ENCODE measurements at places on chromosomes 1 and 21.
A peak's percentile ranks its signal among the peaks of the same experiment; 100 is the strongest.

- DNase-seq, result no peak
Observed at GRCh38 chr1:1614954-1615255, 395 bp upstream of the MIB2 start.

GRCh38 chr1:43293176-43293575 is 7.6 kb upstream of the TIE1 start:
- DNase-seq, result no peak

- DNase-seq, result no peak
Observed at GRCh38 chr21:30561957-30562356, 843 bp upstream of the KRTAP19-7 start.

DNA sequence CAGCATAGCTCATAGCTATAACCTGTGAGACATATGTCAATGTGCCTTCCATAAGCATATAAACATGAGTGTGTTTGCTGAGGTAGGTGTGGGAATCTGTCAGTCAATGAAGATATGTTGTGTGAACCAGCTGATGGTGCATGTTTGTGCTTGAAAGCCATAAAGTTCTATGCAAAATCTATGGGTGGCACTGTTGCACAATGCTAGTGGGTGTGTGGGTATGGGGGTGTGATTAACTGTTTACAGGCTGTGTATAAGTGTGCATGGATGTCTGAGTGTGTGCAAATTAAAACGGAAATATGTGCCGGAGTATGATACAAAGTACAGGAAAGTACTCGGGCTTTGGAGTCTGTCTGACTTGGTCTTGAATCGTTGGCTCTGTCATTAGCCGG is 1.0 kb upstream of the ATP2B4 start:
- DNase-seq, result peak; percentile 62

DNA sequence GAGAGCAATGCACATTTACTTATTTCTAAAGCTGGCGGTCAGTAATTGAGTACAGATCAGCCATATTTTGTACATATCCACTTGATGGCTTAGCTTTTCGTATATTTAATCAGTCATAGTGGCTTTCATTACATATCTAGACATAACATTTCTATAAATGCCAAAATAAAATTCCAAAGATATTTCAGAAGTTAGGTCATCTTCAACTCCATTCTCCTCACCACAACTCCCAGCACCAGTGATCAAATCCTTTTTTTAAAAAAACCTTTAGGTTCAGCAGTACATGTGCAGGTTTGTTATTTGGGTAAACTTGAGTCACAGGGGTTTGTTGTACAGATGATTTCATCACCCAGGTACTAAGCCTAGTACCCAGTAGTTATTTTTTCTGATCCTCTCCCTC is 53.9 kb upstream of the GNG4 start:
- DNase-seq, result no peak

GRCh38 chr1:180027949-180028445 is 73.4 kb downstream of the CEP350 start:
- DNase-seq, result no peak

DNA sequence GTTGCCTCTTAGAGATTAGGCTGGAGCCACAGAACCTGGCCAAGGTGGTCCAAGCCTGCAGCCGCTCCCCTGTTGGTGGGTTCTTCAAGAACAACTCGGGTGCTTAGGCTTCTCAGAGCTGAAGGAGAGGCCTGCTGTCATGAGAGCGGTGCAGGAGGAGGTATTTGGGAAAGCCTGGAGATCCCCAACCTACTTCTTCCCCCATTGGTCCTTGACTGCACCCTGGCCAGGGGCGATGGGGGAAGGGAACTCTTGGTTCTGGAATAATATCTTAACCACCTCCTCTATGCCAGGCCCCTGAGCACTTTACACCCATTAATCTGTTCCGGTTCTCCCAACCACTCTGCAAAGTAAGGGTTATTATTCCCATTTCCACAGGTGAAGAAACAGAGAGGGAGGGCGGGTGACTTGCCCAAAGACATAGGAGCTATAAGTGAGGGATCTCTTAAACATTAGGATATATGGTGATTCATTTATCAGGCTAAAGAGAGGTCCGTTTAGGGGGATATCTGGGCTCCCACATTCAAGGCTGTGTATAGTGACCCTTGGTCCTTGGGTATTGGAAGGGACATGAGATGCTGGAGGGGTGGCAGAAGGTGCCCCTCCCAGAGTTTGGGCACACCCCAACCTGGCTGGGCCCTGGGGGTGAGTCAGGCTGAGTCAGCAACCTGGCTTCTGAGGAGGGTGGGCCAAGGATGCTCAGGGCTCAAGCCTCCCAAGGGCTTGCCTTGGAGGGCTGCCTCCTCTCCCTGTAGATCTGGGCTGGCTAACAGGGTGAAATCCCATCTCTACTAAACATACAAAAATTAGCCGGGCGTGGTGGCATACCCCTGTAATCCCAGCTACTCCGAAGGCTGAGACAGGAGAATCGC is 5.2 kb downstream of the TRNP1 start:
- no peak for DNase-seq

DNA sequence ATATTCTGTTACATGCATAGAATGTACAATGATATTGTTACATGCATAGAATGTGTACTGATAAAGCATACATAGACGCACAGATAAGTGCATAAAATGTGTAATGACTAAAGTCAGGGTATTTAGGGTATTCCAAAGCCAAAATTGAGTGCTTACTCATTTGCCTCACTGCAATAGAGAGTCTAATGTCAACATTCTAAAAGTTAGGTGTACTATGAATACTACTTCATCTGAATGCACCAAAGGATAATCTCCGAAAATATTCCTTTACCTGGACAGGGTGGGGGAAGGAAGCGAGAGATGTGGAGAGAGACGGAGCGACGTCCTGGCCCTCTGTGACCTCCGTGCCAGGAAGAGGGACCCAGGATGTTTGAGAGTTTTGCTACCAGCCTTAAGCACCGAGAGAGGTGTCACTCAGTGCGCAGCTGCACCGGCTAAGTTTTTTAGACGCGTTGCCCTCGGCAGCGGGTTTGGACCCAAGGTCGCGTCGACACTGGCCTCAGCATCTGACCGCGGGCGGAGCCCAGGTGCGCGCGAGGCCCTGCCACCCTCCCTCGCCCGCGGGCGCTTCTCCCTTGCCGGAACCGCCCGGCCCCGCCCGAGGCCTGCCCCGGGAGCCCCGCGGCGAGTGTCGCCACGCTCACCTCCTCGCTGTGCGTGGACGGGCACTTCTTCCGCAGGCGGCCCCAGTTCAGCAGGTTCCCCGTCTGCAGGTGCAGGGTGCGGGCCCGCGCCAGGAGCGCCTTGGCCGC is 660 bp downstream of the GCLM start:
- peak; percentile 71 for DNase-seq

DNA sequence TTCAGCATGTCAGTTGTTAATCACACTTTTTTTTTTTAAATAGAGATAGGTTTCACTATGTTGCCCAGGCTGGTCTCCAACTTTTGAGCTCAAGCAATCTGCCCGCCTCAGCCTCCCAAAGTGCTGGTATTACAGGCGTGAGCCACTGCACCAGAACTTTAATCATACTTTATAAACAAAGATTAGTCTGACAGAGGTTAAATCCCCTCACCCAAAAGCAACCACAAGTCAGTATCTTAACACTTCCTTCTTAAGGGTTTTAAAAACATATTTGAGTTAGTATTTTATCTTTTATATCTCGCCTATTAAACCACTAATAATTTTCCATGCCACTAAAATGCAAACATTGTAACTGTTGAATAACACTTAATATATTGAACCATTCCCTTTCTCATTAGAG is 70.2 kb downstream of the COP1 start:
- no peak for DNase-seq

GRCh38 chr1:67566803-67567377 is 118.1 kb upstream of the GADD45A start:
- no peak for DNase-seq

GRCh38 chr1:178867670-178868069 is 3.2 kb downstream of the ANGPTL1 start:
- DNase-seq, result no peak

DNA sequence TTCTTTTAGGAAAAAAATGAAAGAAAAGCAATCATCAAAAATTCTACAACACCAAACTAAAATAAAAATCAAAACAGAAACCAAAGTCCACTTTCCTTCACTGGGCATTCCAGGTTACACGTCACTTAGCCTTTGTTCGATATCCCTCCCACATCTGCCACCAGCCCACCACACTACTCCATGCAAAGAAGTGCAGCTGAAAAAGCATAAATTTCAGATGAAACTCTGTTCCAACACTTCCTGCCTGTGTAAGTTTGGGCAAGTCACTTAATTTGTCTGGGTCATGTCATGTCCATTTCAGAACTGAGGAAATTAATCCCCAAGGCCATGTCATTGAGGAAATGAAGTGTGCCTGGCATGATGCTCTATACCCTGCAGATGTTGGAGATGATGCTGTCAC is 354.3 kb upstream of the USP24 start:
- DNase-seq, result no peak

GRCh38 chr1:203349773-203350524 is 973 bp downstream of the FMOD start:
- no peak for DNase-seq

DNA sequence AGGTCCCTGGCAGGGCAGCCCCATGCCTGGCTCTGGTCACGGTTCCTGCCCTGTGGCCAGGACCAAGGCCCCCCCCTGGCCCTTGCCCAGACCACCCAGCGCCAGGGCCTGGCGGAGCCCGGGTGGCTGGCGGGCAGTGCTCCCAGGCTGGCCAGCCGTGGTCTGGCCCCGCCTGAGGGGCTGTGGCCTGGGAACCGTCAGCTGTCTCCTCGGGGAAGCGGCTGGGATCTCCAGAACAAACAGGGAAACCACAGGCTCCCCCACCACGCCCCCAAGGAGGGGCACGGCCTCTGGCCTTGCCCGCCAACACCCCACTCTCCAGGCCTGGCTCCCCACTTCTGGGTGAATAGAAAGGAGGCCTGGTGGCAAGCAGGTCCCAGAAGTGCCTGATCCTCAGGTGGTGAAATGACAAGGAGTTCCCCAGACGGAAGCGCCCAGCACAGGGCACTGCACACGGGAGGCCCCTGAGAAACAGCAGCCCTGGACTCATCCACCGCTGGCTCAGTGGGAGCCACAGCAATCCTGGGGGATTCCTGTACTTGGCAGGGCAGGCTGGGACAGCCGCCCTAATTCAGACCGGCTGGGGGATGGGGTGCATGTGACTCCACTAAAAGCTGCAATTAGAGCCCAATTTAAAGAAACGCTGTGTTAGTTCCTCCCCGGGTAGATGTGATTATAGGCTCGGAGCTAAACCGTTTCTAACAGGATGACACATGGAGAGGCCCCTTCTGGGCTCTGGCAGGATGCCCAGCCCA is 78.9 kb downstream of the RAP1GAP start:
- no peak for DNase-seq

GRCh38 chr1:54745274-54745673 is 19.0 kb downstream of the PARS2 start:
- DNase-seq, result no peak

GRCh38 chr1:26285366-26286063 is 5.6 kb downstream of the SH3BGRL3 start:
- peak; percentile 78 for DNase-seq

DNA sequence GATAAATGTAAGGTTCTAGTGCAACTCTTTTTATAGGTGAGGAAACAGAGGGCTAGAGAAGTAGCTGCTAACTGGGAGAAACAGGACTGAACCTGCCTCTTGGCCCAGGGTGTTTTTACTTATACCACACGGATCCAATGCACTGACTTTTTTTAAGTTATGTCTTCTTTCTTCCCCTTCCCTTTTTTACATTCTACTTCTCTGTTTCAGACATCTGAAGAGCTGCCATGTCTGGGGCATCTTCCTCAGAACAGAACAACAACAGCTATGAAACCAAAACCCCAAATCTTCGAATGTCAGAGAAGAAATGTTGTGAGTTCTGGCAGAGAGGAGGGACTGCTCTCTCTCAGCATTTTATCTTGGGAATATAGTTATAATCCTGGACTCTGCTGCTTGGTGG is 1.4 kb downstream of the PFKFB2 start:
- DNase-seq, result peak; percentile 36

DNA sequence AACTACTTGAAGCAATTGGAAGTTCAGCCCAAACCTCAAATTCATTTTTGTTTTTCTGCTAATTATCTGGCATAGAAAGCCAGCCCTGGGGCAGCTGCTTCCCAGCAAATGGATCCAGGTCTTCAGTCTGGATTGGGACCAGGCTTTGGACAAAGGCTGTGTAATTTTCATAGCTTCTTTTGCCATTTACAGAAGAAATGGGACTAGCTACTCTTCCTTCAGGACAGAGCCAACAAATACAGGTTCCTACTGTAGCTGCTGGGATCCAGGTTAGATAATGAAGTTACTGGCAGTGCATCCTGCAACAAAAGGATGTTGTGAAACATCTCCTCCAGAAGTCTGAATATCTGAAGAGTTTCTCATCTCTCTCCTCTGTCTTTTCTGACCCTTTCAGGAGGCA is 171.5 kb upstream of the CAMK1G start:
- DNase-seq, result no peak

DNA sequence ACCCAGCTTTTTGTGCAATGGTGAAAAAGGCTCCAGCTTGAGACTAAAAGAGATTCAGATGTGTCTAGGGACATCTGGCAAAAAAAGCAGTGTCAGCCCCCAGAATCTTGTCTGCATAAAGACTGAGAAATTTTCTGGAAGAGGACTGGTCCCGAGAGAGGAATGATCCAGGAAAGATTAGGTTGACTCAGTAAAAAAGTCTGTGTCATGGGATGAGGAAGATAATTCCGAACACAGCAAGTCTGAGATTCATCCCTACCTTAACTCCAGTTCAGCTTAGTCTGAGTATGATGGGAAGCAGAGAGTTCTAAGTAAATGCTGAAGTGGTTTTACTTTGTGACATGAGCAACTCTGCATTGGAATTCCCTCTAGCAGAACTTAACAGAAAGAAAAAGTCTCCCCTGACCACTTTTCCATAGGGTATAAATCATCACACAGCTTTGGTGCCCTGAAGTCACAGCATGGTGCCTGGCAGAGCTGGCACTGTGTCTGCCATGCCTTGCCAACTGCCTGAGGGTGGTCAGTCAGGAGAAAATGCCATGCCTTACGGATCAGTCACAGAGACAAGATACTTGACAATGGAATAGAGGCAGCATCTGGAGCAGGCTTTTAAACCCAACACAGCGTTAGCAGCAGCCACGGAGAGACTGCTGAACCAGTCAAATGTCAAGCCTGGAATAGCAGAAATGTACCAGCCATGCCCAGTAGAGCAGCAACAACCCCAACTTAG is 153.4 kb downstream of the ZC3H11B start:
- DNase-seq, result no peak

DNA sequence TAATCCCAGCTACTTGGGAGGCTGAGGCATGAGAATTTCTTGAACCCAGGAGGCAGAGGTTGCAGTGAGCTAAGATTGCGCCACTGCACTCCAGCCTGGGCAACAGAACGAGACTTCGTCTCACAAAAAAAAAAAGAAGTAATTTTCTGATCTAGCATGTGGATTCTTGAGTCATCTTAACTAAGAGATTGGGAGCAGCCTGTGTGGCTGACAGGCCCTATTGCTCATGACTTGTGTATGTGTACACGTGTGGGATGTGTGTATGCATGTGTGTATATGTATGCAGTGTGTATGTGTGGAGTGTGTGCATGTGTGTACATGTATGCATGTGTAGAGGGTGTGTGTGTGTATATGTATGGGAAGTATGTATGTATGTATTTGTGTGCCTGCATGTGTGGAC is 29.5 kb downstream of the DOP1B start:
- DNase-seq, result no peak

GRCh38 chr1:29689372-29690030 is 453.2 kb downstream of the PTPRU start:
- no peak for DNase-seq

- DNase-seq, result no peak
Observed at GRCh38 chr21:37392441-37392840, 25.9 kb downstream of the DYRK1A start.

GRCh38 chr1:101198842-101199636 is 37.8 kb upstream of the S1PR1 start:
- DNase-seq, result peak; percentile 90

- DNase-seq, result peak; percentile 48
Observed at GRCh38 chr1:156860628-156861423, at the start of gene NTRK1. NTRK1 (plus strand) TSS chr1:156860865; CDS start chr1:156860935, 70 bp downstream.

GRCh38 chr1:167500283-167500860 is 18.0 kb downstream of the CD247 start:
- peak; percentile 40 for DNase-seq
